Hematopoietic multipotent progenitor cell treated with erythropoietin and hydrocortisone succinate and interleukin-3 and kit ligand, for 6 days (in vitro differentiated cells): ENCODE measurements at places on chromosomes 3 and 15.

- DNase-seq, result no peak
These were observed 19.7 kb downstream of the GOLGA6A start for GRCh38 chr15:74062671-74063070.

DNA sequence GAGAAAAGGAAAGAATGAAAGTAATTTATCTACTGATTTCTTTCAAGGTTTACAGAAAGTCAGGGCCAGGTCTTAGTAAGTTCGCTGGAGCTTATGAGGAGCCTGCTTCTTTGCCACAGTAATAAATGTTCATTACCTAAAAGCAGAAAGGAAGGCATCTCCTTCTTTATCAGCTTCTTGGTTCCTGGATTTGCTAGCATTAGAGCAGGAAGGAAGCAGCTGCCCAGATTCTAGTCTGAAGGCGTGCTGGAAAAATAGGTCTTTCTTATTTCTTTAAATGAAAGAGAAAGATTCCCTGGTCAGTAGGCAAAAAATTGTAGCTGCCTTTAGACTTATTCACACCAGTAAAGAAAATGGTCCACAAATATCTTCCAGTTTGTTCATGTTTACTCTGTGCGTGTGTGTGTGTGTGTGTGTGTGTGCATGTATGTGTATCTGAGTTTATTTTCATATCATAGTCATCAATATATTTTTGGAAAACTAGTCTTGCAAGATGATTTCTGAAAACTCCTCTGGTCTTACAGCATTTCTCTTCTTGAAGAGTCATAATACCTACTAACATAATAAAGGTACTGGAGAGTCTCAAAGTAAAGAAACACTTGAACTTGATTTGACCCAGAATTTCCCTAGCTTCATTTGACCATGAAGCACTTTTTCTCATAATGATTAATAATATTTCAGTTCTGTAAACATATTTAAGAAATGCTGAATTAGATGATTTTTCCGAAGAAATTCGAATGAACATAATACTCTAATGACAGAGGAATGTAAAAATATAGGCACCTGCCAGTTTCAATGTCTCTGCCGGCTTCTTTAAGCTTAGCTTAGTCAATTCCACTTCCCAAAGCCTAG lies 255.3 kb upstream of the ZPLD1 start:
- no peak for DNase-seq

DNA sequence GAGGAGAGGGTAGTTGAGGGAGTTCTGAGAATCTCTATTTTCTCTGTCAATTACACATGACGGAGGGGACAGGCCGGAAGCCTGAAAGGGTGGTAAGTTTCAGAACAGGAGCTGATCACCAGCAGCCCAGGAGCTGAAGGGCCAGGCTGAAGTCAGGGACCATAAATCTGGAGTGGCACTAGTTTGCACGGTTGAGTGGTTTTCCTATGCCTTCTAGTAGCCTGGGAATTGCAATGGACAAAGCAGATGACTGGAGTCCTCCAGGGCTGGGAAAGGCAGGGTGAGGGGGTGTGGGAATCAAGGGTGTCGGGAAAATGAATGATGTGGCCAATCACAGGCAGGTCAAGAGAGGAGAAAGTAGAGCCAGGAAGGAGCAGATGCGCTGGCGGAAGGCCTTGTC lies 72.5 kb downstream of the MAGEF1 start:
- DNase-seq, result no peak

DNA sequence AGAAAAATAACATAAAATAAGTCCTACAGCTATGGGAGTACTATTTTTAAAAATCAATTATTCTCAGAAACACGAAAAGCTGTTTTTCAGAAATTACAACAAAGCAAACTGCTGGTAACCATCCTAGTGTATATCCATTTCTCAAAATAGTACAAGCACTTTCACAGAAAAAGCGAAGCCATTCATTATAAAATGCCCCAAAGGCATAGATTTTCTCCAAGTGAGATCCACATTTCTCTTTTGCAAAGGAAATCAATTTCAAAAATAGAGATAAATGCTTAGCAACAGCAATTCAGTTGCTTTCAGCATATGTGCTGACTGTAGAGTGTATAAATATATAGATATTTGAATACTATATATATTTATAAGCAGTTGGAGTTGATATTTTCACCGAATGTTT lies 1266.3 kb downstream of the SI start:
- no peak for DNase-seq

GRCh38 chr3:122609798-122610559 lies 32.5 kb downstream of the PARP15 start:
- DNase-seq, result no peak

GRCh38 chr3:179037351-179037750 lies 34.3 kb downstream of the ZMAT3 start:
- DNase-seq, result peak; percentile 67

DNA sequence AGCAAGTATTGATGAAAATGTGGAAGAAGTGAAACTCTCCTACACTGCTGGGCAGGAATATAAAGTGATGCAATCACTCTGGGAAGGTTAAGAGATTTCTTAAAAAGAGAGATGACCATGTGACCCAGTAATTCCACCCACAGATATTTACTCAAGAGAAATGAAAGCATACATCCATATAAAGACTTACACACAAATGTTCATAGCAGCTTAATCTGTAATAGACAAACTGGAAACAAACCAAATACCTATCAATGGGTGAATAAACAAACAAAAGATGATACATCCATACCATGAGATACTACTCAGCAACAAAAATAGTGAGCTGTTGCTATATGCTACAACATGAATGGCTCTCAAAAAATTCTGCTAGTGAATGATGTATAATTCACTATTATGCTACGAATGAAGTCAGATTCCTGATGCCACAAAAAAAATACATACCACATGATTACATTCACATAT lies 463.3 kb downstream of the MAGI1 start:
- DNase-seq, result no peak

DNA sequence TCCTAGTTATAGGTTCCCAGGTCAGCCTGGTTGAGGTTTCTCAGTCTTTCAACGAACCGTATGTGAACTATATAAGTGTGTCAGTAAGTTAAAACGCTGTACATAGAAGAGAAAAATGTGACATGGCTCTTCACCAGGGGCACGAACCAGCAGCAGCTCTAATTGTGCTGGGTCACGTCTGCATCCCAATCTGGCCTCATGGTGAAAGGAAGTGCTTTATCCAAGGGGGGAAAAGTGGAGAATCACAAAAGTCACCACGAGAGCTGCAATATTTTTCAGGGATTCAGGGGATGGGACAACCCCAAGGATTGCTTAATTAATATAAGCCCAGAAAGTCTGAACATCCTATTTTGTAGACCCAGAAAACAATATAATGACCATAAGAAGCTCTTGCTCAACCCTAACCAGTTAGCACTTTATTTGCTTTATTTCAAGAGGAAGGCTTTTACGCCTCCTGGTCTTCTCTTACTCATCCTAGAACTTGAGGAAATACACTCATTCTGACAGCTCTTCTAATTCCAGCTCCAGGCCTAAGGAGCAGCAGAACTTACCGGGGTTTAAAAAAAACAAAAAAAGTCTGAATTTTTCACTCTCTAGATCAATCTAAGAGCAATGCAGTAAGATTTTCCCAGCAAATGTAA lies 16.5 kb downstream of the ANXA2 start:
- no peak for DNase-seq

DNA sequence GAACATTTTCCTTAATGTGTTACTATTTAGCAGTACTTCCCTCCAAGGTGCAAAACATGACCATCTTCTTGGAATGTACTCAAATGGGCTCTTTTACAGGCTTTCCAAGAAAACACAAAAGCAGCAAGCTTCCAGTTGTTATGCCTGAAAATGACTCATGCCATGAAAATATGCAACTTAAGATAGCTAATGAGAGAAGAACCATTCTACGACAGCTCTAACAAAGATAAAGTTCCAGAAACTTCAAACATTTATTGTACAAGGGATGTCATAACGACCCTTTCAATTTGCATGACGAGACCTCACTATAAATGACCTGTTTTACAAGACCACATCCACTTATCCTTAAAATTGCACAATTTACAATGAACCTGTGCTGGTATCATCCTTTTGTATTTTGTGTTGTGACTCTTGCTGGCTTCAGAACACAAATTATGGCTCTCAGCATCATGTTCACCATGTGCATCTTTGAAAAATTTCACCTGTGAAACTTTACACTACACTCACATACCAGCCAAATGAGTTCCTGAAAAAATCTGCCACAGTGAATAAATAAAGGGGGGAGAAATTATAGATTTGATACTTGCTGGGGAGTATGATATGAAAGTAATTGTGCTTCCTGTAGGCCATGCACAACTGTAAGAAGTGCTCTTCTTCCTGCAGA lies 433.7 kb downstream of the MAGI1 start:
- no peak for DNase-seq

- DNase-seq, result no peak
These were observed 133.7 kb downstream of the FOXB1 start for GRCh38 chr15:60137711-60138396.

DNA sequence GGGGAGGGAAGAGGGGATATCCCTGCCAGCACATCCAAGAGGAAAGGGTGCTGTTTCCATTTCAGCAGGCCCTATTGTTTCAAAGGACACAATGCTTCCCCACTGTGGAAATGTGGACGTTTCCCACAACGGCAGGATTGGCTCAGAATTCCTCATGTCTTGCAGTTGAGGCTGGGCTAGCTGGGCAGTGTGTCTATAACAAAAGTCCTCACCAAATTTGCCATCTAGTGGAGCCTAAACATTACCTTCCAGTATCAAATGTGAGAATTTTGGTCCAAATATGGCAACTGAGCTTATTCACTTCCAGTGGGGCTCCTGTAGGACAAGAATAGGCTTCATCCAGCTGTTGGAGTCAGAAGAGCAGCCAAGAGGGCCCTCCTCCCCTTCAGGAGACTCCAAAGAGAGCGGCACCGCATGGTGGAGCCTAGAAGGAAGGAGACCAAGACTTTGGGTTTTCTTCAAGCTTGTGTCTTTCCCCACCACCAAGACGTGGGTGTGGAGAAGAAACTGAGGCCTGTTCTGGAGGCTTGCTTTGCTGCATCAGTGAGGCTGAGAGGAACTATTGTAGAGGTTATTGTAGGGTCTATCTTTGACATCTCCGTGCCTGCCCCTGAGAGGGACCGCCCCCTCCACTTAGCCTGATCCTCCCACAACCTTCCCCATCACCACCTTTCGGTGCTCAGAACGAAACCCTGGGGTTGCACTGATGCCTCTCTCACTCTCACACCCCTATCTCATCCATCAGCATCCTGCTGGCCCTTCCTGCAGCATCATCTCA lies 45.3 kb upstream of the SLCO2A1 start:
- DNase-seq, result no peak

DNA sequence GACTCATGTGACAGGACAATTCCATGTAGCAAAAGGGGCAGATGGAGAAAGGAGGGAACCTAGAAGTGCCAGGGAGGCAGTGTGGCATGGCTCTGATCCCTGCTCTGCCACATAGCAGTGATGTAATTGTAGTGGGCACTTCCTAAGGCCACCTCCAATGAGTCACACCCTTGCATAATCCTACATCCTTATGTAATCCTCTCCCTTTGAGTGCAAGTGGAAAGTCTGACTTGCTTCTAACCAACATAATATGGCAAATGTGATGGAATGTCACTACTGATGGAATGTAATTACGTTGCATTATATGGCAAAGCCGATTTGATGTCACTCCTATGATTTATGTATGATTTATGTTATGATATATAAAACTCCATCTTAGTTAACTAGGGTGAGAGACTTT lies 72.9 kb upstream of the ATP2C1 start:
- DNase-seq, result peak; percentile 48

DNA sequence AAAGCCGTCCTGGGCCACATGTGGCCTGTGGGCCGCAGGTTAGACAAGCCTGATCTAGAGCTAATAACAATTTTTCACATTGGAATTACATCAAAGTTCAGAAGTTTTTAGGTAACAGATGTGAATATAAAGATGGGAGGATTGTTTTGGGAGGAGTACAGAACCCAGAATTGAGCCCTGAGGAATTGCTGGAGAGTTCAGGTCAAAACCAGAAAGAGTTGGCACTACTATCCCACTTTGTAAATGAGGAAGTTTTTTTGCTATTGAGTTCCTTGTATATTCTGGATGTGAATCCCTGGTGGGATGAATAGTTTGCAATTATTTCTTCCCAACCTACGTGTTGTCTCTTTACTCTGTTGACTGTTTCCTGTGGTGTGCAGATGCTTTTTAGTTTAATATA lies 109.5 kb upstream of the LIPC start:
- no peak for DNase-seq
